Activated T-cell treated with anti-CD3 and anti-CD28 coated beads, Interleukin-2, amount 50 U/mL, for 72 hours (primary cell): ENCODE measurements at places on chromosomes 16 and 17. TPM values are rescaled to one million over a fixed set of nuclear protein-coding genes. Genes with fewer than 3 reads are reported as not detected.

Gene TBC1D3D
- 16.9 TPM for total RNA-seq

Gene KRT15
- total RNA-seq, result not detected

Gene NGFR
- 0.14 TPM for total RNA-seq

Gene TNFSF12
- 25.5 TPM for total RNA-seq

Gene ADAM11
- total RNA-seq, result 1.6 TPM

Gene ST6GALNAC2
- 1.2 TPM for total RNA-seq

Gene CYBA
- total RNA-seq, result 318 TPM

Gene CHST4
- total RNA-seq, result not detected

Gene SLC5A10
- not detected for total RNA-seq

Gene EVI2A
- 31.9 TPM for total RNA-seq

Gene FNDC8
- total RNA-seq, result not detected

Gene MYH1
- total RNA-seq, result not detected

Gene CPHXL2
- not detected for total RNA-seq

Gene USP10
- total RNA-seq, result 103 TPM
